ENCODE measurements at places on chromosomes 4 and X.

- no peak for DNase-seq
Observed at GRCh38 chrX:153905481-153906095, 1.1 kb downstream of the AVPR2 start.

GRCh38 chrX:30626402-30626801, 26.8 kb upstream of the GK start:
- DNase-seq, result no peak

DNA sequence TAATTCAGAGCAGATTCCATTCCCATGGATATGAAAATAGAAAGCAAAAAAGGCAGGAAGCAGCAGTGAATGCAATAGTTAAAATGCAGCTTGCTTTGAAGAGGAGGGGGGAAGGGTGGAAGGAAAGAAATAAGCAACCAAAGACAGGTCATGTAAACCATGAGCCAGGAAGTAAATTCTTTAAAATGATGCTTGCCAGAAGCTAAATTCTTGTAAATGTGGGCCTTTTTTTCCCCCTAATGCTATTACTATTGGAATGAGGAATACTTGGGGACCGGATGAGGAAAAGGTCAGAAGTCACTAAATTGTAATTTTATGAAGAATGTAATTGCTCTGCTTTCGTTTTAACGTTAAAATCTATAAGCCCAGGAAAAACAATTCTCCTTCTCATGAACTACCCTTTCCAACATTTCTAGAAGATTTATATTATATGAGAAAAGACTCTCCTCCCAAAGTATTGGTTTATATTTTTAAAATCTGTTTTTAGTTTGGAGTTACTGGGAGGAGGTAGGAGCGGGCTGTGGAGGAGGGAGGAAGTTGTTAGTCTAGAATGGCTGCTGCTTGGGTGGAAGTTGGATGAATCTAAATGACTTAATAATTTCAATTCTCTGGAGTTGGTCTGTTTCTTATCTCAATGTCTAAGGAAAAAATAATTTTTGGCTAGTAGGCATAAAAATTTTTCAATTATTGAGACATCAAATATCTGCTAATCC, 77.6 kb upstream of the PCDH18 start:
- DNase-seq, result no peak

GRCh38 chrX:148337873-148338272, 162.5 kb upstream of the AFF2 start:
- no peak for DNase-seq

- no peak for DNase-seq
Observed at GRCh38 chr4:81136161-81136905, 78.7 kb downstream of the PRKG2 start.

DNA sequence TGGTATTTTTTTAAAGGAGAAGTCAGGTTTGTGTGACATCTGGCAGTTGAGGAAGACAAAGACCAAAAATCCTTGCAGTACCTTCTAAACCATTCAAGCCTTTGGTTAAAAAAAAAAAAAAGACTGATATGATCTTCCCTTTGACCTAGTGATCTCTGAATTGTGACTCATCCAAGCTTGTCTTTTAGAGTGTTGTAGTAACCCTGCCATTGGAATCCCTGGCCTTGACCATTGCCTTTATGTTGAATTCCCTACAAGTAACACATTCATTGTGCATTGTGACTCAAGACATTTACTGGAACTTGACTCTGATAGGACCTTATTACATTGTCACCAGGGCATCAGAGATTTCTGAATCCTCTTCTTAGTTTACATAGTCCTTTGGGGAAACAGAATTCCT, 1469.0 kb downstream of the TECRL start:
- no peak for DNase-seq

GRCh38 chr4:183095199-183095512, 3.9 kb upstream of the WWC2 start:
- no peak for DNase-seq

GRCh38 chrX:141669689-141670088, 28.9 kb downstream of the SPANXD start:
- no peak for DNase-seq

DNA sequence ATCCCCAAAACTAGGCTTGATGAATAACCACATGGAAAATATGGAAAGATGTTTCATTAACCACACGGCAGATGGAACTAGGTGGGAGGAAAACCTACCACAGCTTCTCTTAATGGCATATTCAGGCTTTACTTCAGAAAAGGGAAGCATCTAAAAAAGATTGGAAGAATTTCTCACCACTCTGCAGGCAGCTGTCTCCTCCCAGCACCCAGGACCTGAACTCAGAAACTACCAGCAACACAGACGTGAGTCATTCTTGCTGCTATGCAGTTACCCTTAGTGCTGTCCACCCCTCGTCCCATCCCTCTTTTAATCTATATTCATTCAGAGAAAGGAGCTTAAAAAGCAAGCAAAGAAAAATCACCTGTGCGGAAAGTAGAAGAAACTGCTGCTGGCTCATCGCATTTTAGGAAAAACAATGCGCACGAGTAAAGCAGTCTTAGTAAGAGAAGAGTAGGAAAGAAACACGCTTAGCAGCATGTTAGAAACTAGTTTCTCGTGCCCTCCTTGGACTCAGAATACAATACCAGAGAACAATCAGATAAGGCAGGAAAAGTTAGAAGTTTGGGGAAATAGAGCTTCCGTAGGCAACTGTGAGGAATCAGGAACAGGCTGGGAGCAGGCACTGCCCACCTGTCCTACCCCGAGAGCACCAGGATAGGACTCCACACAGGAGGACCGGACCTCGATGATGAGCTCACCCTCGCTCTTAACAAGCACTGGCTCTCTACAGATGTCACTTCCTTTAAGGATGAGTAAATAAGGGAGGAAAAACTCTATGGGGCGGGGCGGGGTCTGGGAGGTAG, 48.1 kb upstream of the ENPP6 start:
- no peak for DNase-seq

DNA sequence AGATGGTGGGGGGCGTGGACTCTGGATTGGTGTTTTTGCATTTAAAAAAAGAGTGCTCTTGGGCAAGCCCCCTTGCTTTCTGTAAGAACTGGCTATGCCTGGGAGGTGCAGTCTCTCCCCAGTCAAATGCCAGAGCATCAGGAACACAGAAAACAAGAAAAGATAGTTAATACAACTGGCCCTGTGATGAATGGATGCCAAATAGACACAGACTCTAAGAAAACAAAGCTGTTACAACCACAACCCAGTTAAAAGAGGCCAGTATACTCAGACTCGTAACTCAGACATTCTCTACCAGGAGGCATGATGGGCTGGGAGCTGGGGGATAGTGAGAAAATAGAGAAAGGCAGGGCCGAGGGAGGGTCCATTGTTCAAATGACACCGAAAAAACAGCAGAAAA, 32.5 kb upstream of the C1QTNF7 start:
- DNase-seq, result no peak

- no peak for DNase-seq
Observed at GRCh38 chr4:159352609-159353008, 249.7 kb downstream of the RAPGEF2 start.

DNA sequence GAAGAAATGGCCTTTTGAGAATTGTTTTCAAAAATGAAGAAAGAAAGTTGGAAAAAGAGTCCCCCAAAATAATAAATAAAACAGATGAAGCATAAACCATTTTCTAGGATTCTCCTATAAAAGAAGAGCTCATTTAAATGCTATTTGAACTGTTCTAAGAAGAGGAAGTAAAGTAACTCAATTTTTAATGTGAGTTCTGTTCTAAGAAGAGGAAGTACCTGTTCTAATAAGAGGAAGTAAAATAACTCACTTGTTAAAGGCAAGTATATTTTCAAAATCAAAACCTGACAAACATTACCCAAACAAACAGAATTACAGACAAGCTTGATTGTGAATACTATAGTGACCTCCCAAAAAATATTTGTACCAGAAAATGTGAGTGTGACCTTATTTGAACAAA, 1326.3 kb downstream of the C4orf33 start:
- DNase-seq, result no peak

- no peak for DNase-seq
Observed at GRCh38 chr4:14749910-14750309, 252.4 kb upstream of the CPEB2 start.

DNA sequence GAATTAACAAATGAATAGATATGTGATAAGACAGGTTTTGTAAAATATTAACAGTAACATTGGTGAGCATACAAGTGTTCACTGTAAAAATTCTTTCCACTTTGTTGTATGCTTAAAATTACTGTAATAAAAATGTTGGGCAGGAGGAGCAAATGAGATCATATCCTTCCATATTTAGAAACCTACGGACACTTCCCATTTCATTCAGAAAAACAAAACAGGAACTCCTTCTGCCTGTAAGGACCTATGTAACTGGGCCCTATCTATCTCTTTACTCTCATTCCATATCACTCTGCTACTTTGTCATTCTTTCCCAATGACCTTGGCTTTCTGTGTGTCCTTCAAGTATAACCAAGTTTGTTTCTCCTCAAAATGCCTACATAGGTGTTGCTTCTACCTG, 53.7 kb upstream of the SLC39A8 start:
- DNase-seq, result no peak

DNA sequence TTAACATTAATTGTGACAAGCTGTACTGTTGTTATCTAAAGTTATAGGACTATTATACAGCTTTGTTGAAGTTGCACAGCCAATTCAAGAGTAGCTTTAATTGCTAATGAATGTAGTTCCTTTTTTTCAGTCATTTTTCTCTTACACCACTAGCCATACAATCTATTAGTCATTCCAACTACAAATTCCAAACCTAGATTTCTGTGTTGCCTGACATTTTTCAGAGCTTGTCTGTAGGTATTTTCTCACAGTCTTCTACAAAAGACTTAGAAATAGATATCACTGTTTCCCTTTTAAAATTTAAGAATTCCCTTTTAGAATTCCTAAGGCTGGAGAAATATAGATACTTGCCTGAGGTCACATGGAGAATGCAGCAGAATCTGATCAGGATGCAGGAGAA, 307.0 kb upstream of the HS3ST1 start:
- DNase-seq, result no peak

All from stimulated activated CD8-positive, alpha-beta memory T cell treated with anti-CD3 and anti-CD28 coated beads, Interleukin-4, amount 100 ng/mL, for 4 hours (primary cell).